ENCODE measurements at places on chromosomes 3 and 15.

DNA sequence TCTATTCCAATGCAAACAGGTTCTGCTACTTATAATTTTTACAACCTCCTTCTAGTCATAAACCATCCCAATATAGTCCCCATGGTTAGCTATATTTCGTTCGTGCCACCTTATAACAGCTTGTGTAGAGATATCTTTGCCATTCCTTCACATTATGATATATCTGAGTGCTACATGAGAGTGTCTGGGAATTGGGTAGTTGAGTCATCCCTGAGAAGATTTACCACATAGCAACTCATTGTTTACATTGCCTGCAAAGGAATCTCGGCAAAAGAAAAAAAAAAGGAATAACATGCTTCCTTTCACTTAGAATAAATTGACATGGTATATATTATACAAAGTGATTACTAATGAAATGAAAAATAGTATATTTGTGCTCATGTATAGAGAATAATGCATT is 86.0 kb upstream of the VGLL3 start:
- no peak for DNase-seq

DNA sequence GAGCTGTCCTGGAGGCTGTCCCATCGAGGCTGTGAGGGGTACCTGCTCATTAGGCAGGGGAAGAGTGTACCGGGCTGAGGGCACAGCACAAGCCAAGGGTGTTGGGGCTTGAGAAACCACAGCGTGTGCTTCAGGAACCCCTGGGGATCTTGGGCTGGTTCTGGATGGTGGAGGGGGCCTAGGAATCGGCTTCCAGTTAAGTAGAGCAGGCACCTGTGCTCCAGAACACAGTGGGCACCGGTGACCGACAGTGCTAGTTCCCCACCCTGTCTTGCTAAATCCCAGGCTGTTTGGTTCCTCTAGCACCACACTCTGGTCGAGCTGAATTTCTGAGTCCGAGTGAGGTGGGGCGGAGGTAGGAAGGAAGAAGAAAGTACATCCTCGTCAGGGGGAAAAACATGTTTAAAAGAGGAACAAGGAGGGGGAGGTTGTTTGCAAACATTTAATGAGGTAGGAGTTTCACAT is 29.1 kb downstream of the SLC6A6 start:
- no peak for DNase-seq

- no peak for DNase-seq
Observed at GRCh38 chr3:186540835-186541226, 3.3 kb downstream of the CRYGS start.

DNA sequence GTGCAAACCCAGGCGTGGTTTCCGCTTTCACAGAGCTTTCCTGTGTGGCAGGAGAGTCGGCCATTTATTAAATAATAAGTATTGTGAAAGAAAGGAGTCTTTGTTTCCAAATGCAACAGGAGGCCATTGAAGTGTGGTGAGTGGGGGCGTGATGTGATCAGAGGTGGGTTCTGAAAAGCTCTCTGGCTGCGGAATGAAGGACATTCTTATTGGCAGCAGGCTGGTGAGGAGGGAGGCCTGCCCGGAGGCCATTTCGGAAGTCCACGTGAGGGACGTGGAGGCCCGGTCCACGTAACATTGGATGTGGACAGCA is 11.1 kb downstream of the ARNT2 start:
- no peak for DNase-seq

DNA sequence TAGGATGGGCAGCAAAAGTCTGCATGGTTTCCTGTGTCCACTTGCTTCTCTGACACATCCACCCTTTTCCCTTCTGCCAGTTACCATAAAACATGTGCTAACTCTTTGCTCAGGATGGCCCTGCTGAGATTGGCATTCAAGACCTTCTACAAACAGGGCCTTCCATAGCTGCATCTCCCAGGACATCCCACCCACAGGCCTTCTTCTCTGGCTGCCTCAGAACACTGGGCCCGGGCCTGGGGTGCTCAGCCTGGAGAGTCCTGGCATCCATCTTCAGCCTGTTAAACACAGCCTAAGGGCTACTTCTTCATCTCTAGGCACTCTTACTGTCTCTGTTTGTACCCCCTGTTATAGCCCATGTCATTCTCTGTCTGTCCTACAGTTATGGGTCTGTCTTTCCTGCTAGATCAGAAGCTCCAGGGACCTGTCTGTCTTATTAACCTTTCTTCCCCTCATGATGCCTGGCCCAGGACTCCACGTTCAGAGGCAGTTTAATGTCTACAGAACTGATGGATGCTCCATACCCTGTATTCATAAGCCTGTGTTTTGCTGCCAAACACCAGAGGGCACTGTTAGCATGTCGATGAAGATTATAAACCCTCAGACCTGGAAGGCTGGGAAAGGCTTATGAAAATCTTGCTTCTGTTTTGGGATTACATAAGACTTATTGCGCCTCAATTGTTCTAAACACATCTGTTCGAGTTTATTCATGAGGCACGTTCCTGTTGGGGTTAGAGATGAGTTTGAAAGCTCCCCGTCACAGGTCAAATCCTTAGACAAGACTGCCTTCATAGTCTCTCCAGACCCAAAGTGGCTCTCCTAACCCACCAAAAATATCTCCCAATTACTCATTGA is 16.5 kb downstream of the SEMA3G start:
- no peak for DNase-seq

DNA sequence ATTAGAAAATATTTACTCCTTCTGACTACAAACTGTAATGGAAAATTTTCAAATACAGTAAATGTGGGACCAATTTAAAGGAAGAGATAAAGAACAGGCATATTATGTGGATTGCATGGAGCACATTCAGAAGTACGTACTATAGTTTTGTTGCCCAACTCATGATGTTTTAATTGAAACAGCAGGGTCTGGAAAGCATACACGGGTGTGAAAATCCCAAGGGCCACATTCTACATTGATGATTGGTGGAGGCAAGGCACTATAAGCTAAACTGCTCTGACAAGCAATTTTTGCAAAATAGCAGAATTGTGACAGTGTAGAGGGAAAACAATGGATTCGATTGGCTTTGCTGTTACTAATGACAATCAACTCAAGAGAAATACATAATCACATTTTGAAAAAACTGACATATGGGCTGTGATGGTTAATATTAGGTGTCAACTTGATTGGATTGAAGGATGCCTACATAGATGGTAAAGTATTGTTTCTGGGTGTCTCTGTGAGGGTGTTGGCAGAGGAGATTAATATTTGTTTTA is 458.6 kb downstream of the PYDC2 start:
- DNase-seq, result no peak

DNA sequence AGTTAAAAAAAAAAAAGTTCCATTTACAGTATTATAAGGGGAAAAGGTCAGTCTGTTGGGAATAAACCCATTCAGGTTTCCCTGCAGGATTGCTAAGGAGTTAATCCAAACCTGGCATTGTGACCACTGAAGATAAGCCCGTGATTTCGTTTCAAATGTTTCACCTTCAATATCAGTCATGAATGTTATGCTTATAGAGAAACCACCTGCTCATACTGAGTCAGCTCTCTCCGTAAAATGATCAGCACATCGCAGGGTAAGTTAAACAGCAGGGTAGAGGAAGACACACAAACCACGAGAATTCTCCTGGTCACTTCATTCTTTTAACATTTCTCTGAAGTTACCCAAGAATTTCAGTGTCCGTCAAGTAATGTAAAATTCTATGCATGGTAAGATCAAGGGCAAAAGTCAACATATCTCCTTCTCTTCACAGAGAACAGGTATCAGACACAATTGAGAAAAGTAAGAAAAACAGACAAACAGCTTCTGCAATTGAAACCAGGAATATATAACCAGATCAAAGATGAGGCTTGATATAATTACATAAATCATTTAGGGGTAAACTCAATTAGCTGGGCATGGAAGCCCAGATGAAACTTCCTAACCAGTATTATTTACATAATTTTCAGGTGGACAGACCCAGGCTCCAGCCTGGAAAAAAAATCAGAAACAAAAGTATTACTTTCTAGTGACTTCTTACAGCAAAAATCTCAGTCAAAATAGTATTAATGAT is 67.6 kb upstream of the ARHGEF3 start:
- DNase-seq, result no peak

GRCh38 chr3:141201122-141201521 is 30.5 kb upstream of the PXYLP1 start:
- no peak for DNase-seq

DNA sequence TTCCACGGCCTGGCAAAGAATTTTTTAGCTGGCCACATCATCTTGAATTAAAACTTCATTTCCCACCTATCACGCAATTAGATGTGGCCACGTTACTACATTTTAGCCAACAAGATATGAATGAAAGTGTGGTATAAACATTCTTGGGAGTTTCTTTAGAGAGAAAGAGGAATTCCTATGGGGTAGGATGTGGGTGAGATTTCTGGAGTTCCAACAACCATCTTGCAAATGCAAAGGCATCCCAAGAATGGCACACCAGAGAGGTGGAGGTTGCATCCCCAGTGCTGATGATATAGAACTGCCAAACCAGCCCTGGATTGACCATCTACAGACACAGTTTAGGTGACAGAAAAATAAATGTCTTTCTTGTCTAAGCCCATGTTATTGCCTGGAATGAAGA is 66.3 kb upstream of the AKAP13 start:
- no peak for DNase-seq

- no peak for DNase-seq
Observed at GRCh38 chr3:10381336-10381735, 60.4 kb upstream of the SEC13 start.

DNA sequence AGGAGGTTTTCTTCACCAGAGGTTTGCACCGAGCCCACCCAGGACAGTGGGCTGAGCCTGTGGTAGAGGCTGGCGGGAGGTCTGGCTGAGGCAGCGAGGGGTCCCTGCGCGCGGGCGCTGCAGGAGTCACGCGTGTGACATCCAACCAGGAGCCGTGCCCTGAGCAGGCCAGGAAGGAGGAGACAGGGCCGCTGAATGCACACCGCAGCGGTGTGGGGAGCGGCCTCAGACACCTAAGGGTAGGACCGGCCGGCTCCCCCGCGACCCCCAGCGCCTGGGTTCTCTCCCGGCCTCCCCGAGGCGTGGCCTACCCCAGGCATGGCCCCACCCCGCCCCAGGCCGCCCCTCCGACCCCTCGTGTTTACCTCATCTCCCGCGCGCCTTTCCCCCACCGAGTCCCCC is 412 bp downstream of the SLC41A3 start:
- no peak for DNase-seq

GRCh38 chr15:65916664-65917406 is 47.5 kb downstream of the RAB11A start:
- peak; percentile 41 for DNase-seq

DNA sequence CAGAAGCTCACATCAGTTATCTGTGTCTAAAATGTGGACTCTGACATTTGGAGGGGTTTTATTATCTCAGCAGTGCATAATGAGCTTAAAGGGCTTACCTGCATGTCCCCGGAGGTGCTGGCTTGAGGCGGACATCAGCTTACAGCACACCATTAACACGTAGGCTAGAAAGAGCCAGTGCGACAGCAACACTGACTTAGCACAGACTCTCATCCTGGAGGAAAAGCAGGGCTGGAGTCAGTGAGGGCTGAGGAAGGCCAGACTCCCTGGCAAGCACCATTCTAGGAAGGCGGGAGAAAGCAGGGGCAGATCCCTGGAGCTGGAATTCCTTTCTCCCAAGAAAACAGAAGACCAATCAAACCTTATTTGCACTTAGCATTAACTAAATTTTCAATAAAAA is 51.7 kb downstream of the TAFA4 start:
- DNase-seq, result no peak

GRCh38 chr3:77262361-77262760 is 222.5 kb downstream of the ROBO2 start:
- no peak for DNase-seq

GRCh38 chr15:58556028-58556361 is 124.2 kb downstream of the LIPC start:
- DNase-seq, result no peak

DNA sequence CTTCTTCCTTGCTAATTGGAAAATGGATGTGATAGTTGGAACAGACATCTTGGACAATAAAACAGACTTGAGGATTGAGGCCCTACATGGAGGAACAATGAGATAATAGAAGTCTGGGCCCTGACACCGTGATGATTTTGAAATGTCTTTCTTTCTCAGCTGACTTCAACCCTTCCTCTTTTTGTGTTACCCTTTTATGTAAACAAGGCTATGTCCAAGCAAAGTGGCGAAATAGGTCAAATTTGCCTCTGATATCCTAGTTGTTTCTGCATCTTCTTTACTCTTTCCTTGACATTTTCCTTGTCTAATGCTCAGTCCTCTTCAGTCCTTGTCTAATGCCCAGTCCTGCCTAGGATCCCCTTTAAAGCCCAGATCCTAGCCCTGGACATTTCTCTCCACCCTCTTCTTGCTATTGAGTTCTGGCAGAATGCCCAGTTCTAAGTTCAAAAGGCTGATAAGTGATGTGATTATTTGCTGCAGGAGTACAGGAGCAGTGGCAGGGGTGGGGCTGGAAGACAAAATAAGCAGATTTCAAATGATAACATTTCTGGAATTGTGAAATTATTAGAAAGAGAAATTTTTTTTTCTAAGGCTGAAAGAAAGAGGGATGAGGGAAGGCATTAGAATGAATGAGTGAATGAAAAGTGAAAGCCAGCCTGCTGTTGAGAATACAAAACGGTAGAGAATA is 6.5 kb upstream of the VPS8 start:
- no peak for DNase-seq

DNA sequence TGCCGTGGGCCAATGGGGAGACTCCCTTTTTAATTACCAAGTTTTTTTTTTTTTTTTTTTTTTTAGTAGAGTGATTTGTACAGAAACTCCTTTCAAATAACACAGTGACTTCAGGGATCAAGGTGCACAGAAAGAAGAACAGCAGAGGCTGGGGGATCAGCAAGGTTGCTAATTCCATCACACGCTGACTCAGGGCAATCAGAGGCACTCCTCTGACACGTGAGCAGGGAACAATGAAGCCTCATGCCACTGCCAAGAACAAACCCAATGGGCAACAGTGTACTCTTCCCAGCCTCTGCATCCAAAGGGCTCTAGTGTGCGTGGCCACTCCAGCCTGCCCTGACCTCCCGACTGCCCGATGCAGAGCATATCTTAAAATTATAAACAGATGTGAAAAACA is 186.7 kb upstream of the WNT5A start:
- no peak for DNase-seq

- no peak for DNase-seq
Observed at GRCh38 chr3:108518895-108519294, 8.5 kb upstream of the MYH15 start.

GRCh38 chr3:194326192-194326967 is 24.7 kb downstream of the CPN2 start:
- no peak for DNase-seq

DNA sequence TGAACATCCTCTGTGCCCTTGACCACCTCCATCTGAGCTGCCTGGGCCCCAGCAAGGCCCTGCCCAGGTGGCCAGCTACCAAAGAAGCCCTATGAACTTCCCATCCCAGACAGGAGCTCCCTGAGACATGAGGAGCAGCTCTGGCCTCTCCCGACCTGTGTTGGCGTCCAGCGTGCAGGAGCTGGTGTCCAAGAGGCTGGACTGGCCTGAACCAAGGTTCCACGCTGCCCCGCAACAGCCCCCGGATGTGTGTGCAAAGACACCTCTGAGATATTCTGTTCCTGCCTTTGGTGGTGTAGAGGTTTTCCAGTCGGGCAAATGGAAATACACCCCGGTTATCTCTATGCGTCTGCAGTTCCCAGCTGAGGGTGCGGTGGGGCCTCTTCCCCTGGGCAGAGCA is 42.1 kb downstream of the WNT7A start:
- no peak for DNase-seq
